ENCODE measurements at places on chromosomes 4 and X. TPM values are rescaled to one million over a fixed set of nuclear protein-coding genes. Genes with fewer than 3 reads are reported as not detected.

GRCh38 chrX:111181951-111182350, 86.0 kb downstream of the PAK3 start:
- no peaks in the 10 kb centered on the region for H3K27me3 ChIP-seq
- H3K27ac ChIP-seq, result no peak overlapping the region
- no peak for DNase-seq
- no peaks in the 10 kb centered on the region for H3K36me3 ChIP-seq
- H3K4me1 ChIP-seq, result no peaks in the 10 kb centered on the region
- no peak overlapping the region for H3K4me3 ChIP-seq

DNA sequence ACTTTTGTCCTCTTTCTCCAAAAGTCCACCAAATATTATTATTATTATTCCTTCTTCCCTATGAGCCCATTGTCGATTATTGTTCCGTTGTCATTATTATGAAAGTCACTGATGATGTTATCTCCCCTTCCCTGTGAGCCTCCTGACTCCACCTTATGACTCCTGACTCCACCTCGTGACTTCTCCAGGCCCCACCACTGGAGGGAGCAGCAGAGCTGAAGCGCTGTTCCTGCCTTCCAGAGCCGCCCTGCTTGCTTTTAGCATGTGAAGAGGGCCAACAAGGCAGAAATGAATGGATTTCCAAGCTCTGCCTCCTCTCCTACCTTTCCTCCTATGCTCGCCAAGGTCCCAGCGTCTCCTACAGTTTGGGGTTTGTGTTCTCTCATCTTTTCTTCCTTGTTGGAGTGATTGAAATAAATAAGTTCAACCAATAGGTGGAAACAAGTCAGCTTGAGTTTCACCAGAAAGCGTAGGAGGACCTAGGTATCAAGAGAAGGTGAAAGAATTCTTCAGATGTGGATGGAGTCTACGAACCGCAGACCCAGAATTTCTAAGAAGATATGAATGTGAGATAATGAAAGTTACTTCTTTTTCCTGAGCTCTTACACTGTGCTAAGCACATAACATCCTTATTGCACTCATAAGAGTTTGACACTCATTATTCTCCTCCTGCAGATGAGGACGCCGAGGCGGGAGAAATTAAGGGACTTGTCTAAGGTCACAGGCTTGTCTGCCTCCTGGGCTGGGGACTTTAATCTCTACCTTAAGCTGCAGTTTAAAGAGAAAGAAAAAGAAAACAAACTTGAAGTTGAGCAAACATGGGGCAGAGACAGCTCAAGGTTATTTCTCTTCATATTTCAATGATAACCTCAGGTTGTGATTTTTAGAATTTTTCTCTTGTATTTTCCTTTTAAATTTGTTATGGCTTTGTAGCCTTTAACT, 26.1 kb downstream of the IGSF1 start:
- H3K36me3 ChIP-seq, result no peaks in the 10 kb centered on the region
- no peaks in the 10 kb centered on the region for H3K27me3 ChIP-seq
- H3K4me1 ChIP-seq, result no peaks in the 10 kb centered on the region
- no peak for DNase-seq

- H3K4me3 ChIP-seq, result no peak overlapping the region
- no peaks in the 10 kb centered on the region for H3K36me3 ChIP-seq
- no peak for DNase-seq
- no peaks in the 10 kb centered on the region for H3K27me3 ChIP-seq
These were observed 49.0 kb downstream of the CRMP1 start for GRCh38 chr4:5843573-5844530.

Gene GAGE12F
- polyA plus RNA-seq, result not detected

Gene GABRE
- polyA plus RNA-seq, result 16.7 TPM

- no peaks in the 10 kb centered on the region for H3K36me3 ChIP-seq
- H3K4me1 ChIP-seq, result no peaks in the 10 kb centered on the region
- no peak overlapping the region for H3K27ac ChIP-seq
- no peak overlapping the region for H3K4me3 ChIP-seq
- no peaks in the 10 kb centered on the region for H3K27me3 ChIP-seq
- no peak for DNase-seq
These were observed 115.8 kb downstream of the NAA11 start for GRCh38 chr4:79209822-79210635.

Gene TAPT1
- 49.6 TPM for polyA plus RNA-seq

DNA sequence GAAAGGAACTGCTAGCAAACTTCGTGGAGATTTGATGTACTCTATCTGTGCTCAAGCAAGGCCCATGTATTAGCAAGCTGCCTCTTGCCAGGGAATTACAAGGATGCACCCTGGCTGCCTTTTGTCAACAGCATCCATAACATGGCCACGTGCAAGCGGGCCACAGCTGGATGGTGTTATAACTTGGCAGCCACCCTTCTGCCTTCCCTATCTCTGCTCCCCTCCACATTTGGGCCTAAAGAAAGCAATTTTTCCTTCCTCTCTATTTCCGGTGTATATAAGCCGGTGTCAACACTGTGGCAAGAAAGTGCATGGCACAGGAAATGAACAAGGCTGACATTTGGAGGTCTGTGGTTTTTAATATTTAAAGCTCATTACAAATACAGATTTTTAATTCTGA, 94.8 kb downstream of the CLNK start:
- H3K27ac ChIP-seq, result no peak overlapping the region
- H3K4me1 ChIP-seq, result peaks cover under 1% of the 10 kb centered on the region
- no peak overlapping the region for H3K4me3 ChIP-seq
- no peak for DNase-seq

DNA sequence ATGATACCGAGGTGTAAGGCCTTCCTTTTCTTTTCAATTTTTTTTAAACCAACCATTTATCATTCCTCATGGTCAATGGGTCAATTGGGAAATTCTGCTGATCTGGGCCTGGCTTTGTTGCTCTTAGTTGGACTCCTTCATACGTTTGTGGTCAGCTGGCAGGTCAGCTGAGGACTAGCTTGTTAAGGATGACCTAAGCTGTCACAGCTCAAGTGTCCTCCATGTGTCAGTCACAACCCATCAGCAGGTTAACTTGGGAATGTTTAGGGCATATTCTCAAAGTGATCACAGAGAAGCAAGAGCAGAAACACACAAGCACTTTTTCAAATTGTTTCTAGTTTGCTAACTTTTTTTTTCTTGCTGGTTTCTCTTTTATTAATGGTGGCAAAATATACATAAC, 117.4 kb upstream of the MAB21L2 start:
- no peaks in the 10 kb centered on the region for H3K4me1 ChIP-seq
- H3K27me3 ChIP-seq, result no peaks in the 10 kb centered on the region
- no peaks in the 10 kb centered on the region for H3K36me3 ChIP-seq

Gene SPCS3
- 99.0 TPM for polyA plus RNA-seq

GRCh38 chr4:176579226-176579625, 213.5 kb downstream of the VEGFC start:
- DNase-seq, result no peak
- no peak overlapping the region for H3K4me3 ChIP-seq
- no peak overlapping the region for H3K27ac ChIP-seq
- H3K4me1 ChIP-seq, result no peaks in the 10 kb centered on the region
- H3K36me3 ChIP-seq, result no peaks in the 10 kb centered on the region

- no peaks in the 10 kb centered on the region for H3K27me3 ChIP-seq
- H3K36me3 ChIP-seq, result no peaks in the 10 kb centered on the region
- H3K27ac ChIP-seq, result no peak overlapping the region
These were observed 232.6 kb upstream of the BOD1L1 start for GRCh38 chr4:13860126-13860525.

Gene TMEM156
- not detected for polyA plus RNA-seq

GRCh38 chr4:37268319-37268718, 23.8 kb downstream of the NWD2 start:
- H3K36me3 ChIP-seq, result no peaks in the 10 kb centered on the region
- H3K4me3 ChIP-seq, result no peak overlapping the region
- no peak overlapping the region for H3K27ac ChIP-seq
- no peaks in the 10 kb centered on the region for H3K27me3 ChIP-seq
- no peak for DNase-seq

GRCh38 chr4:84651499-84651898, 68.6 kb downstream of the CDS1 start:
- DNase-seq, result no peak
- no peaks in the 10 kb centered on the region for H3K27me3 ChIP-seq
- H3K36me3 ChIP-seq, result no peaks in the 10 kb centered on the region
- no peak overlapping the region for H3K4me3 ChIP-seq
- H3K27ac ChIP-seq, result no peak overlapping the region
- H3K4me1 ChIP-seq, result peaks cover 15% of the 10 kb centered on the region

DNA sequence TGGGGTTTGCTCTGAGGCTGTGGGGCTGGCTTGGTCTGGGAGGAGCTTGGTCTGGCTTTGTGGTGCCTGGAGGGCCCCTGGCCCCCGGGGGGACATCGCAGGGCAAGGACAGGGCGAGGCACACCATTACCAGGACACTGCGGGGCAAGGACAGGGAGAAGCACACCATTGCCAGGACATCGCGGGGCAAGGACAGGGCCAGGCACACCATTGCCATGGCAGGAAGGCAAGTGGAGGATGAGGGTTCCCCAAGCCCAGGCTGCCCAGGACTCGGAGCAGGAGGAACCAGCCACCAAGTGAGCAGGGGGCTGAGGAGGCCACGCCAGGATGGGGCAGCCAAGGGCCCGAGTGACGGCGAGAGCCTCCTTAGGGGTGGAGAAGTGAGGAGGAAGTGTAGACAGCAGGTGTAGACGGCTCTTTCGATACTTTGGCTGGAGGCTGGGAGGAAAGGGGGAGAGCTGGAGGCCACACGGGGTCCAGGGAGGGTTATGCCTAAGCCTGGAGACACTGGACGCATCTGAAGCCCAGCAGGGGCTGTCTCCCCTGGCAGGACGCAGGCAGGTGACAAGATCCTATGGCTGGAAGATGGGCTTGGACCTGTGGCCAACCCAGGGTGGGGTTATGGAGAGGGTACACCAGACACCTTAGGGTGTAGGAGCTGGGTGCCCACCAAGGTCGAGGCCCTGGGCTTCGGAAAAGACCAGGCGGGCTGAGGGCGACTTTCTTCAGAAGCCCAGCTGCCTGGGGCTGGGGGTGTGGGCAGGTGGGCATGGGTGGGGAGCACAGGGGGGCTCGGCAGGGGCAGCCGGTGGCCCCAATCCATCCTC, 7.3 kb downstream of the NKX1-1 start:
- no peak overlapping the region for H3K4me3 ChIP-seq
- peaks cover 9% of the 10 kb centered on the region for H3K4me1 ChIP-seq
- H3K27me3 ChIP-seq, result peaks cover 47% of the 10 kb centered on the region
- DNase-seq, result no peak
- H3K36me3 ChIP-seq, result peaks cover 6% of the 10 kb centered on the region

DNA sequence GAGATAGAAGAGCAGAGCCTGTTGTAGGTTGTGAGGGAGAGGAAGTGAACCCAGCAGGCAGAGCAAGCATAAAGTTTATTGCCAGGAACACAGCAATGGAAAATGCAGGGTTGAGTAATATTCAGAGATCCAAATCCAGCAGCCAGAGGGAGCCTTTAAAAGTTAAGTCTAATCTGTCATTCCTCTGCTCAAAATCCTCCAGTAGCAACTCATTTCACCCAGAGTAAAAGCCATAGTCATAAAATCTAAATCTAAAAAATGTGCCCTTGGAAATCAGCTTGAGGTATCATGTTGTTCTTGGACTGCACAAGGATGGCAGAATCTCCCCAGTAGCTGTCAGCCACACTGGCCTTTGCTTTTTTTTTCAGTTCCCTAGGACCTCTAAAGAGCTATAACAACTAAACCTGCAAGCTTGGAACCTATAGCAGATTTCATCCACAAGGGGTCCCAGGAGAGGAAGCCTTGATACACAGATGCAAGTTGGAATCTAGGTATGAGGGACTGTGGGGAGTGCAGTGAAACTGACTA, 62.9 kb upstream of the FRAS1 start:
- no peak overlapping the region for H3K27ac ChIP-seq
- no peaks in the 10 kb centered on the region for H3K27me3 ChIP-seq
- DNase-seq, result peak; percentile 72

GRCh38 chrX:134886002-134886596, 104.7 kb upstream of the SMIM10 start:
- H3K4me3 ChIP-seq, result no peak overlapping the region
- no peaks in the 10 kb centered on the region for H3K4me1 ChIP-seq

Gene GNRHR
- 0.73 TPM for polyA plus RNA-seq

DNA sequence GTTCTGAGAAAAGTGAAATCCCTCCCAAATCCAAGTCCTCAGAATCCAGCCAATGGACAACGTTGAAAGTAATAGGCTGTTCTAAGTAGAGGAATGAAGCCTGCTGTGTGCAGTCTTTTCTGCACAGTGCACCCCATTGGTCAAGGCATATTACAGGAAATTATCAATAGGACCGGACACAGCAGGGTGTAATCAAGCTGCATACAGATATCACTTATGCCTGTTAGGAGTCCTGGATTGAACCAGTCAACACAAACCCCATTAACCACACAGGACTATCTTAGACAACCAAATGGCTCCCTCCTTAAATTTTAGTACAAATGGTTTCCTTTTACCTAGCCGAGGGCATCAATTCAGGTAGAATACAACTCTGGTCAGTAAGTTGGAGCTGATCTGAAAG, 34.2 kb upstream of the MAGEA8 start:
- H3K27me3 ChIP-seq, result no peaks in the 10 kb centered on the region
- no peaks in the 10 kb centered on the region for H3K4me1 ChIP-seq
- H3K36me3 ChIP-seq, result no peaks in the 10 kb centered on the region
- no peak overlapping the region for H3K27ac ChIP-seq
- no peak overlapping the region for H3K4me3 ChIP-seq

Gene FMR1NB
- 0.32 TPM for polyA plus RNA-seq

Gene COX7B2
- polyA plus RNA-seq, result not detected

Gene TLR2
- 28.6 TPM for polyA plus RNA-seq

DNA sequence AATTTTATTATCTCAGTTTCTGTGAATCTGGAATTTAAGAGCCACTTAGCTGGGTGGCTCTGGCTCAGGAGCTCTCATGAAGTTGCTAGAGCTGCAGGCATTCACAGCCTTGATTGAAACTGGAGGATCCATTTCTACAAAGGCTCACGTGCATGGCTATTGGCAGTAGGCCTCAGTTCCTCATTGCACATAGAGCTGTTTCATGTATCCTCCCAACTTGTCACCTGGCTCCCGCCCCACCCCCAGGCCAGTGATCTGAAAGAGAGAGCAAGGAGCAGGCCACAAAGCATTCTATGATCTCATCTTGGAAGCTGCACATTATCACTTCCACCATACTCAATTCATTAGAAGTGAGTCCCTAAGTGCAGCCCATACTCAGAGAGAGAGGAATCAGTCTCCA, 18.5 kb upstream of the AP1AR start:
- no peak overlapping the region for H3K27ac ChIP-seq
- no peaks in the 10 kb centered on the region for H3K27me3 ChIP-seq
- H3K36me3 ChIP-seq, result no peaks in the 10 kb centered on the region
- no peak for DNase-seq
- peaks cover 12% of the 10 kb centered on the region for H3K4me1 ChIP-seq

DNA sequence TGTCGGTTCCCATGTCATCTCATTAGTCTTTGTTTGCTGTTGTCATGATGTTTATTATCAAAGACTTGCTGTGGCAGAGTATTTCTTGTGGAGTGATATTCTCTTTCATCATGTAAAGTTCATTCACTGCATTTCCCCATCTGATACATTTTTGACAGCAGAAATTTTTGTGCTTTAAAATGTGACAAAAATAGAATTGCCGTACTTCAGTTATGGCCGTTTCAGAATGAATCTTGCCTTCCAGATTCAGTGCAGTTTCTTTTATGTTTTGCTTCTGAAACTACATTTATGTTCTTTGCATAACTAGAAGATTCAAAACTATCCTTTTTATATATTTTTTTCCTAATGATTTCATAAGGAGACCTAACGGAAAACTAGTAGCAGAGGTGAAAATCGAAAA, 10.0 kb downstream of the CSTF2 start:
- H3K27ac ChIP-seq, result no peak overlapping the region
- H3K4me3 ChIP-seq, result no peak overlapping the region
- no peak for DNase-seq
- peaks cover 7% of the 10 kb centered on the region for H3K27me3 ChIP-seq

All from left lung (tissue), 14 donors.